ENCODE measurements at places on chromosomes 11 and 22.

DNA sequence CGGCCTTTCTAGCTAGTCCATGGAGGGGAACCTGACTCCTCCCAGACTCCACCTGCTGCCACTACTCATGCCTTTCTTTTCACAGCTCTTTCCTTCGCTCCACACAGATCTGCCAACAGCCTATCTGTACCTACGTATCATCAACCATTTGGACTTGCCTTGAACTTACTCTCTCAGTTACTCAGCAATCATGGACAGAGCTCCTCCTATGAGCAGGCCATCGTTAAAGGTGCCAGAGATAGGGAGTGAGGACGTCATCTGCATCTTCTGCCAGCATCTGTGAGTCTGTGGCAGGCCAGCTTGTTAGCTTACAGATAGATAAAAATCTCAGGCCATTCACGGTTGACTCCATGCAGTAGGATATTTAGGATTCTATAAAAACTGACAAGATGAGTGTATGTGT, 162.9 kb upstream of the ZBED5 start:
- DNase-seq = no peak

- peak; percentile 40 for DNase-seq
These were observed 62.3 kb downstream of the BTG4 start for GRCh38 chr11:111449696-111450479.

GRCh38 chr11:86748296-86748695, 52.0 kb upstream of the PRSS23 start:
- DNase-seq = no peak

DNA sequence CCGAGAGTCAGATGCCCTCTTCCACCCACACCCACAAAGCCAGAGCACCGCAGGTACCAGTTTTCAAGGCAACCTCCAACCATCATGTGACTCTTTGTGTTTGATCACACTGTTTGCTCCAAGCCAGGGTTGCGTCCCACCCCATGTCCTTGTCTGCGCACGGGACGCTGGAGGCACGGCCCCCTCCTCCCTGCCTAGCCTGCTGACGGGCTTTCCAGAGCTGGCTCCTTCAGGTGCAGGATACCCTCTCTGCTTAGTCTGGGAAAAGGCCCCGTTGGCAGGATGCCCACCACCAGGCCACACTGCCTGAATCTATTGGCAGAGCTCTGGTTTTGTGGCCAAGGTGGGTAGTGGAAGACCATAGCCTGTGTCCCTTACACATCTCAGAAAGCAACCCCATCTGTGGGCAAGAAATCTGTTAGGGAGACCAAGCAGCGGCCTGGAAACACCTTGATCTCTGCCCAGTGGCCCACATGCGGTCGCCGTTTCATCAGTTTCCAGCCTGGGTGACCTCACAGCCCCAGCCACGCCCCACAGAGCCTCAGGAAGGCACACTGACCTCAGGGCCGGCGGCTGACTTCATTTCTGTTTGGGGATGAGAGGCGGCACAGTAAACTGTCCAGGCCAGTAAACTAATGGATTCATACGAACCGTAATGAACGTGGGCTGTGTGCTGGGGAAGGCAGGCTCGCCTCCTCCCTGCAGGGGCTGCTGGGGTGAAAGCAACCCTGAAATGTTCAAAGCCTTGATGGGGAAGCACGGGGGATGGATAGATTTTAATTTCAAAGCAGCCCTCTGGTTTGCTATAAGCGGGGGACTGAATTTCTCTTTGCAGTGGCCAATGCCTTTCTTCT, 25.8 kb downstream of the CDPF1 start:
- no peak for DNase-seq

- no peak for DNase-seq
These were observed 9.1 kb downstream of the LINC01488 start for GRCh38 chr11:69490516-69490915.

- DNase-seq = no peak
These were observed 156.8 kb downstream of the MYO18B start for GRCh38 chr22:25898707-25899365.
